Stimulated activated CD8-positive, alpha-beta memory T cell treated with anti-CD3 and anti-CD28 coated beads, Interleukin-7, amount 100 ng/mL, for 1 hour (primary cell): ENCODE measurements at places on chromosomes 3 and 15.

- no peak for DNase-seq
These were observed 14.5 kb upstream of the CCDC33 start for GRCh38 chr15:74221399-74222239.

DNA sequence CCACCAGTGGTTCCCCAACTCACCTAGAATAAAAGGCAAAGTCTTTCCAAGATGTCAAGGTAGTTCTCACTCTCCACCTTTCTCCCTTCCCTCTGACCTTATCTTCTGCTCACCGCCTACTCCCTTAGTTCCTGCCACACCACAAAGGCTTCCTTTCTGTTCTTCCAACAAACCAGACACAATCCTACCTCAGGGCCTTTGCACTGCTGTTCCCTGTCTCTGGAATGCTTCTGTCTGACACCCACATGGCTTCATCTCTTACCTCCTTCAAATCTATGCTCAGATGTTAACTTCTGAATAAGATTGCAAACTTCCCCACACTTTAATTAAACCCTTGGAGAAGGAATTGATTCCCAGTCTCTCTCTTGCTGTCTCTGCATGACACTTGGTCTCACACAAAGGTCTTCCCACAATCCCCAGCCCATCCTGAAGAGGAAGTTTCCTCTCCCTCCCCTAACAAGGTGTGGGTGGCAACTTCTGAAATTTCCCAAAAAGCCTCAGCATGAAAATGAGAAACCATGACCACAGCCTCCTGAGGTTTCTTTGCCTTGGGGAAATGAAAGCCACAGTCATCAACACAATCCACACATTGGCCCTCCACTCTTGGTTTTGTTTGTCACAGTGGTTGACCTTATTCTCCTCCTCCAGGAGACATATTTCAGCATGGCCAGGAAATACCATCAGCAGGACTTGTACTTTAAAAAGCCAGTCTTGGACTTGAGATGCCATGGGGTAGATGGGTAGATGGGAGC lies 3.0 kb upstream of the RYK start:
- no peak for DNase-seq

- DNase-seq = no peak
These were observed at the start of gene PAK6 for GRCh38 chr15:40238532-40239403. Gene PAK6, plus strand, starts transcription at chr15:40239063. Its CDS starts 25,723 bp downstream, at chr15:40264786.

DNA sequence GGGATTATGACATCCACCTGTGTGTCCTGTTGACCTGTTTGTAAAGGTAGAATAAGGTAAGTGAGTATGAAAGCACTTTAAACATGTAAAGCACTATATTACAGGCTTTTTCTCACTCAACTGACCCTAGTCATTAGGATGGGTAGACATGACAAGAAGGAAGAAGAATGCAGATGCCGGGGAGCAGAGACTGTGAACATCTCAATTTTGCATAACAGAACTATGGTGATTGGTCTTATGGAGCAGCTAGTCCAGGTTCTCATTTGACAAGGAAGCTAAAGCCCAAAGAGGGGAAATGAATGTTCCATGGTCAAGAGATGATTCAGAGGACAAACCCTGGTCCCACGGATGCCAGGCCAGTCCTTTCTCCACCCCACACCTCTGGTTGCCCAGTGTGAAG lies 200.1 kb upstream of the BCL6 start:
- no peak for DNase-seq

DNA sequence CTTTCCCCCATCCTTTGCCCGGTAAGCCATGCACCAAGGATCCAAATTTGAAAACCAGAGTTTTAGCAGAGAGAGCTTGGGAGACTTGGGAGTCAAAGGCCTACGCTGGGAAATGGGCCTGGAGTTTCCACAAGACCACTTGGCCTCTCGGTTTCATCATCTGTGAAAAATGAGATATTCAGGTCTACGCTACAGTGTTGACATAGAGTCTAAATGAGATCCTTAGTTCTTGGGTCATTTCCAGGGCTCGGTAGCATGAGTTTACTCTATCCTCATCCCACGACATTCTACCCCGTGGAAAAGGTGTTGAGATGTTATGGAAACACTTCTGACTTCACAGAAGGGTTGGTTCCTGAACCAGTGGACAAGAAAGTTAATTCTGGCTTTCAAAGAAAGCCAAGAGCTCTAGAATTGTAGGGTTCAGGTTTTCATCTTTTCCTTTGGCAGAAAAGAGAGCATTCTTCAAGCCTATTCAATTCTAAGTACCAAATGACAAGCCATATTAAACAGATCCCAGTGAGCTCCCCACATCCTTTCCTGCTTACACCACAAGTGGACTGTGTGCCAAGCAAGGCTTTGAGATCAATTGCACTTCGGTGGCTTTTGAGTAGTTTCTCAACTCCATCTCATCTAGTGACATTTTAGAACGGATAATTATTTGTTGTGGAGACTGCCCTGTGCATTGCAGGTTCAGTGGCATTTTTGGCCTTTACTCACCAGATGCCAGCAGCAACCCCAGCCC lies 219.7 kb downstream of the SLCO3A1 start:
- DNase-seq = no peak

- DNase-seq = no peak
These were observed 435.9 kb downstream of the NR2F2 start for GRCh38 chr15:96766366-96766765.

DNA sequence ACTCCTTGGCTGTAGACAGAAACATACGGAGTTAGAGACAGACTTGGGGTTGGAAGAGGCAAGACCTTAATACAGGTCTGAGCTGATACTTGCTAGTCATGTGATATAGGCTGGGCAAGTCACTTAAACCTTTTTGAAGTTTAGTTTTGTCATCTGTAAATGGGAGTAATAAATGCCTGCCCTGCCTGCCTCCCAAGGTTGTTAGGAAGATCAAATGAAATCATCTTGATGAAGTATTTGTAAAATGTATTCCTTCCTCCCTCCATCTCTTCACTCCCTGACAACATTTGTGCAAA lies 2.9 kb downstream of the PXK start:
- DNase-seq = no peak
